NAMALWA (cell line): ENCODE measurements at places on chromosomes 2 and 18.

DNA sequence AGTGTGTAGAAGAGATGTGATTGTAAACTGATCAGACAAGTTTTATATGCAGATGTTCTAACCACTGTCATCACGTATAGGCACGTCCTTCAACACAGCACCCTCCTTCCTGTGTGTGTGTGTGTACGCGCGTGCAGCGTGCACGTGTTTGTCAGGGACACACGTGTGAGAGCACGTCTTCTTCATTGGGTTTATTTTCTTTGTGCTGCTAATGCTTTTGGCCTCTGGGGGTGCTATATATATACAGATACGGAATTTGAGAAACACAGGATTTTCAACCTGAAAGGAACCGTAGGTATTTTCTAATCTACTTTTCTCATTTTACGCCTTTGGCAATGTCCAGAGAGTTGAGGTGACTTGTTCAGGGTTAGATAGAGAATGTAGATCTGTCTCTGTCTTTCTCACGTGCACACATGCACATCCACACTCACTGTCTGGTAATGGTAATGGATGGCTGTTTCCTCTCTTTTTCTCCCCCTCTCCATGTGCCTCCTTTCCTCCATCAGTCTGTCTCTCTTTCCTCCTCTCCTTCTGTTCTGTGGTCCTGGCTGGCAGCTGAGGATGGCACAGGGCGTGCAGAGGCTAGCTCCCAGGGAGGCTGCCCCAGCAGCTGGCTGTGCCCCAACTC is 13.4 kb upstream of the CELF4 start:
- peak; percentile 58 for DNase-seq

DNA sequence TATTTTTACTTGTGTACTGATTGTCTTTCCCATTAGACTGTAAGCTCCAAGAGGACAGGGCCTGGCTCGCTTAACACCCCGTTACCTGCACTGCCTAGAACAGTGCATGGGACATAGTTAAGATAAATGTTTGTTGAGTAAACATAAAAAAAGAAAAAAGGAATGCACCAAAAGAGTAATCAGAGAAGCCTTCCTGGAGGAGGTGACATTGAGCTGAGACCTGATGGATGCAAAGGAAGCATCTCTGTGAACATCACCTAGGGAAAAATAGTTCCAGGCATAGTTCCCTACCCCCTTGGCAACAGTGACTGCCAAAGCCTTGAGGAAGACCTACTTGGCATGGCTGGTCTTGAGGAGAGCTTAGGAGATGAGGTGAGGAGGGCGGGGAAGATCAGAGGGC is 924 bp upstream of the TFCP2L1 start:
- DNase-seq, result no peak

DNA sequence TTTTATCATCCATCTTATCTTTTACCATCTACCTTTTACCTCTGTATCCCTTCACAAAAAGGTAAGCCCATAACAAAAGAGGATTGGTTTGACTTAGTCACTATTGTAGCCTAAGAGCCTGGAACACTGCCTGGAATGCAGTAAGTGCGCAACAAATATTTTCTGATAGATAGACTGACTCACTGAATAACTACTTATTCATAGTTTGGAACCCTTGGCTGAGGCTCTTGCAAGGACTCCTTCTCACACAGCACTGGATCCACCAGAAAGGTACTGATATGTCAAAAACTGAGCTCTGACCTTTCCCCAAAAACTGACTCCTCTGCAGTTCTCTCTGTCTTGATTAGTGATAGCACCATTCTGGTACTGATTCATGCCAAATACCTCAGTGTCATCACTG is 426.7 kb downstream of the SETBP1 start:
- DNase-seq, result no peak

DNA sequence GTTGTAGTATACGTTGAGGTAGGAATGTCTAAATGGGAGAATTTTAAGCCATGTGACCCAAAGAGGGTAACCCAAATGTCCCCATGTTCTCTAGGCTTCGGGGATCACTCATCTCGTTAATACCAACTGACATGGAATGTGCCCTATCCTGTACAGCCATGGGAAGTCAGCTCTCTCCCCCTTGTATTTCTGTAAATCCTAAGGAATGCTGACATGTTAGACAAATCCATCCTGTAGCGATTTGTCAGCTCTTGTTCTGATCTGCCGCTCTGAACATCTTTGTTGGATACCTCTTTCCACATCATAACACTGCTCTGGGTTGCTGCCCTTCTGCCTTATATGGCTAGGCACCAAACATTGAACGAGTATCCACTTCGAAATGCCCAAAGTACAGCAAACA is 350.6 kb downstream of the RND3 start:
- DNase-seq, result no peak

GRCh38 chr2:176891105-176891504 is 321.5 kb upstream of the HNRNPA3 start:
- no peak for DNase-seq

- DNase-seq, result no peak
Observed at GRCh38 chr18:13871701-13872100, 43.6 kb downstream of the MC2R start.
